ENCODE measurements at places on chromosomes 3 and 15.

DNA sequence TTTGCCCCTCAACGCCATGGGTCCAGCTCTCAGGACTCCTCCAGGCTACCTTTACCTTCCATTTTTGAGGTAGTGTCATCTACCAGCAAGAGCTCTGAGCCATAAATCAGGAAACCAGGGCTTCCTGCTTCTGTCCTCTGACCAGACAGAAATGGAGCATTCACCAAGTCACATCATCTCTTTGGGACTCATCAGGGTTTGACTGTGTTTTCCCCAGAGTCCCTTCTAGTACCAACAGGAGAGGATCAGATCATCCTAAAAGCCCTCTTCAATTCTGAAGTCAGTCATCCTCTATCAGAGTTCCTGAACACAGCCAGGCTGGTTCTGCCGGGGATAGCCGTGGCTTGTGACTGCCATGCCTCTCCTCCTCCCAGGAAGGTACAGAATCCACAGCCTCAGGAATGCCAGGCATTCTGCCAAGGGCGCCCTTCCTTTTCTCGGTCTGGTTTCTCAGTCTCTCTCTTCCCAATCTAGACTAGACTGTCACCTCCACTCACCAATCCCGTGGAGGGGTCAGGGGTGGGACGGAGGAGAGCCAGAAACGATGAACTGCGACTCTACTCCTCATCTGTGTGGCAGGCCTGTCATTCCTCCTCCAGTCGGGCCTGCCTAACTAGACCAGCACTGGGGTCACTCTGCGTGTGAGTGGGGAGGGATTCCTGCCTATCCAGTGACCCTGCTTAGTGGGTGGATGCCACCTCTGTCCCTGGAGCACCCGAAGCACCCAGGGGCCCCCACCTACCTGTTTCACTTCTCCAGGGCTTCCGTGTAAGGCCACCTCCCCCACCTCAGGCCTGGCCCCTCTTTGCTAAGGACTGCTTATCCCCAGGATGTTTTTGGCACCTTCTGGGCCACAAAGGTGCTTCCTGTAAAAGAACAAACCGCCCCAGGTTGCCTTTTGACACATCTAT lies 30.9 kb downstream of the CCNL1 start:
- DNase-seq = peak; percentile 43

DNA sequence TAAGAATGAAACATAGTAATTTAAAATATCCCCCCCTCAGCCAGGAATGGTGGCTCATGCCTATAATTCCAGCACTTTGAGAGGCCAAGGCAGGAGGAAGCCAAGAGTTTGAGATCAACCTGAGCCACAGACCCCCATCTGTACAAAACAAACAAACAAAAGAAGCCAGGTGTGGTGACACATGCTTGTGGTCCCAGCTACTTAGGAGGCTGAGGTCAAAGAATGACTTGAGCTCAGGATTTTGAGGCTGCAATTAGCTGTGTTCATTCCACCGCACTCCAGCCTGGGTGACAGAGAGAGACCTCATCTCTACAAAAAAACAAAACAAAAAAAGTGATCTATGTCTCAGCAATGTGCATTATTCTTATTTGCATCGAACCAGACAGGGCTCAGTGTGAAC lies 800.8 kb downstream of the MCTP2 start:
- no peak for DNase-seq

GRCh38 chr3:95277613-95278012 lies 1214.8 kb downstream of the NSUN3 start:
- no peak for DNase-seq

DNA sequence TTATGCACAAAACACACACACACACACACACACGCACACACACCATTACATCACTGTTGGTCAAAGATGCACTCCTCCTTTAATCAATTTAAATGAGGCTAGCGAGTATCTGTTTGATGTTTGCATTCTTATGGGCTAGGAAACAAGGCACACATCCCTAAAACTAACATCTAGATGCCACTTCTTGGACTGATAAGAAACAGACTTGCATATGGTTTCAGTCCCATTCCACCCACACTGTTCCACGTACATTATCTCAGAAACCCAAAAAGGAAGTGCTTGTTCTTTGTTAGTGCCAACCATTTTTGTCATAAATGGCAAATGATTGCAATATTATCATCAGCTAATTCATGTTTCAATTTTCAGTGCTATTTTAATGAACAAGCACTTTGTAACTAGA lies 69.5 kb downstream of the CCR1 start:
- DNase-seq = no peak

DNA sequence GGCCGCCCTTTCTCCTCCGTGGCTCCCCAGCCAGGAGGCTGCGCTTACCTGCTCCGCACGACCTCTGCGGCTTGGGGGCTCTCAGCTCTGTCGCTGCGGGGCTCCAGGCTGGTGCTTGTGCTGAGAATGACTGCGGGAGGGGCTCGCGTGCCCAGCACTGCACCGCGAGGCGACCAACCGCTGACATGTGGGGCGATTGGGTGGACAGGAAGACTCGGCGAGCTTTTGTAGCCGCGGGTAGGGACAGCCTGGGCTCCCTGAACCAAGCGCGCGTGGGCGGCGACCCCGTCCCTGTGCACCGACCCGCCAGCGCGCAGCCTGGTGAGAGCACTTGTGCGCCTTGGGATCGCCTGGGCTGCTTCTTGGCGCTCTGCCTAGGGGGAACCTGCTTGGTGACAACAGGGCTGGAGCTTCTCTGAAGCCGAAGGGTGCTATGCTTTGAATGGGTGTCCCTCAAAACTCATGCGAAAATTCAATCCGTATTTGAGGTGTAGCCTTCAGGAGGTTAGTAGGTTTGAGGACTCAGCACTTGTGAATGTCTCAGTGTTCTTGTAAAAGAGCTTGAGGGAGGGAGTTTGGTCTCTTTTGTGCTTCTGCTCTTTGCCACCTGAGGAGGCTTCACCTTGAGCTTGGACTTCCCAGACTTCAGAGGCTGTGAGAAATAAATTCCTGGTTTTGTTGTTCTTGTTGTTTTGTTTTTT lies 50.4 kb downstream of the IL12A start:
- no peak for DNase-seq

- DNase-seq = no peak
Observed at GRCh38 chr3:40290396-40290795, 19.1 kb upstream of the EIF1B start.

DNA sequence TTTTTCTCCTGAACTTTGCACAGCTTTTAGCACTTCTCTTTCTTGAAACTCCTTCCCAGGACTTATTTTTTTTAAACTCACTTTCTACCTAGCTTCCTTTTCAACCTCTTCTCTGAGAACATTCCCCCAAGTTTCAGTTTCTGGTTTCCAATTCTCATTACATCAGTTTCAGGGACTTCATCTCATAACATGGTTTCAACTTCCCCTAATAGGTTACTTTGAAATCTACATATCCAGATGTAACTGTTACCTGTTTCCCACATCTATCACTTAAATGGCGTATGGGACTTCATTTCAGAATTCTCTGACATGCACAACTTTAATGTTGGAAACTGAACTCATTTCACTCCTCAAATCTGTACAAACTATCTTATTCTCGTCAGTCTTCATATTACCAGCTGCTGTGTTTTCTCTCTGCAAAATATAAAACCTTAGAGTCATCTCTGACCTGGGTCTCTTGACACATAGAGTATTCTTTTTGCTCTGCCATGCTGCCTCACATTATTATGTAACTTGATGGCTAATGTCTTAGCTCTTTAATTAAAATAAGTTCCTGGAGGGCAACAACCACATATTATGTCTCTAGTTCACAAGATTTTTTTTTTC lies 58.4 kb downstream of the NME9 start:
- DNase-seq = no peak

GRCh38 chr3:155292133-155292532 lies 1.4 kb downstream of the STRIT1 start:
- no peak for DNase-seq

DNA sequence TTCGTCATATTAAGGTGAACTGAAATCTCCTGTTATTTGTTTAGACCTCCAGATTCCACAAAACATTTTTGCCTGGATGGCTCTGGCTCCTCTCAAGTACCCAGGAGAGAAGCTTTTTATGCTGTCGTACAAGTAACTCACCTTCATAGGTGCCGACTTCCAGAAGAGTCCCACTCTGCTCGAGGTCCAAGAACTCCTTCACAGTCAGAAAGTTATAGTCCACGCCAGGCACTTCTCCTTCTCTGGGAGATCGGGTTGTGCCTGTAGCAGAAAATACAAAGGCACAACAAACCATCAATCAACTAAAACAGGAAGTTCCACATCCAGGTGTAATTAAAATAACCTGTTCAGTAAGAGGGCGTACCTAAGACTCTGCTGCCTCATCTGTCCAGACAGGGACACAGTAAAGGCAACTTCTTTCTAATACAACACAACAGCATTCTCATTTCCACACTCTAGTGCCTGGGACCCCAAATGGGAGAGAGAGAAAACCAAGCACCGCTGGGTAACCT lies 545.3 kb downstream of the MAGI1 start:
- no peak for DNase-seq

DNA sequence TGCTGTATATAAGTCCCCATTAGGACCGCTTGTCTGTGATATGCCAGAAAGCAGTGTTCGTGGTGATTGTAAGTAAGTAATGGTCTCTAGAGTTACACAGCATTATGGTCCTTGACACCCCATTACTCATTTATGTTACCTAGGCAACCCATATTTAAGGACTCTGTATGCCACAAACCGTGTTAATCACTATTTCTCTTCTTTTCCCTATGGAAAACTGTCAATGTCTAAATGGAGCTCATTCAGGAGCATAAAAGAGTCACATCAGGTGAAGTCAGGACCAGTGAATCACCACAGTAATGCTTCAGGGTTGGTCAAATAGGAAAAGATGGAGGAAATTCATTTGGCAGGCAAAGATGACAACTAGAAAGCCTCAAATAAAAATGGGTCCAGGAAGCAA lies 146.6 kb upstream of the PEX5L start:
- no peak for DNase-seq

- DNase-seq = no peak
Observed at GRCh38 chr15:65195548-65195923, 10.4 kb upstream of the CLPX start.

All from activated effector memory CD4-positive, alpha-beta T cell treated with Interleukin-2 at 50 U/mL for 16 hours (primary cell).